ENCODE measurements at places on chromosomes 16 and 17. TPM values are rescaled to one million over a fixed set of nuclear protein-coding genes. Genes with fewer than 3 reads are reported as not detected.

- DNase-seq = no peak
These were observed 30.9 kb downstream of the SERPINF1 start for GRCh38 chr17:1792495-1793446.

- DNase-seq = no peak
These were observed 93.4 kb upstream of the CBX4 start for GRCh38 chr17:79932451-79933306.

The MT1A gene
- total RNA-seq = 104 TPM

The DPEP1 gene
- total RNA-seq = not detected

GRCh38 chr16:566475-567372 lies at the start of gene NHLRC4:
TSS of gene NHLRC4 (plus strand) at chr16:567005. CDS start at chr16:568048, 1,043 bp downstream.
- peak; percentile 82 for DNase-seq

The MYH2 gene
- total RNA-seq = not detected

- DNase-seq = peak; percentile 70
These were observed 11.8 kb downstream of the ENDOV start for GRCh38 chr17:80426671-80427326.

DNA sequence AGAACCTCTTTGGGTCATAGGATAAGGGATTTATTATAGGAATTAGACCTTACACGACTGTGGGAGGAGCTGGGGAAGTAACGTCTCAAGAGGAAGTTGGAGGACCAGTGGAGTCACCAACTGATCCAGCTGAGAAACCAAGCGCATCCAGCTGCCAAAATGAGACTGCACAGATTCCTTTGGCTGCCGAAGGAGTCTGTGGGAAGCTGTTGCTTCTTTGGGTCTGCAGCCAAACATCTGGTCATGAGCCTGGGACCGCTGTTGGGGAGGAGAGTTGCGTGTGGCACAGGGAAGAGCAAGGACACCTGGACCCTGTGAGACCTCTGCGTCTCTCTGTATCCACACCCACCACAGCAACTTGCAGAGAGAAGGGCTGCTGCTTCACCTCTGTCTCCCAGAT lies 2.4 kb upstream of the NACA2 start:
- no peak for DNase-seq

The ZNF598 gene
- total RNA-seq = 22.9 TPM

Data from left cardiac atrium (tissue), 4 donors.